Glomerular endothelial cell (primary cell): ENCODE measurements at places on chromosomes 4 and X. TPM values are rescaled to one million over a fixed set of nuclear protein-coding genes. Genes with fewer than 3 reads are reported as not detected.

- DNase-seq = no peak
These were observed 7.4 kb upstream of the MGST2 start for GRCh38 chr4:139658185-139658584.

- no peak for DNase-seq
These were observed 15.0 kb downstream of the RPS4X start for GRCh38 chrX:72262077-72262476.

DNA sequence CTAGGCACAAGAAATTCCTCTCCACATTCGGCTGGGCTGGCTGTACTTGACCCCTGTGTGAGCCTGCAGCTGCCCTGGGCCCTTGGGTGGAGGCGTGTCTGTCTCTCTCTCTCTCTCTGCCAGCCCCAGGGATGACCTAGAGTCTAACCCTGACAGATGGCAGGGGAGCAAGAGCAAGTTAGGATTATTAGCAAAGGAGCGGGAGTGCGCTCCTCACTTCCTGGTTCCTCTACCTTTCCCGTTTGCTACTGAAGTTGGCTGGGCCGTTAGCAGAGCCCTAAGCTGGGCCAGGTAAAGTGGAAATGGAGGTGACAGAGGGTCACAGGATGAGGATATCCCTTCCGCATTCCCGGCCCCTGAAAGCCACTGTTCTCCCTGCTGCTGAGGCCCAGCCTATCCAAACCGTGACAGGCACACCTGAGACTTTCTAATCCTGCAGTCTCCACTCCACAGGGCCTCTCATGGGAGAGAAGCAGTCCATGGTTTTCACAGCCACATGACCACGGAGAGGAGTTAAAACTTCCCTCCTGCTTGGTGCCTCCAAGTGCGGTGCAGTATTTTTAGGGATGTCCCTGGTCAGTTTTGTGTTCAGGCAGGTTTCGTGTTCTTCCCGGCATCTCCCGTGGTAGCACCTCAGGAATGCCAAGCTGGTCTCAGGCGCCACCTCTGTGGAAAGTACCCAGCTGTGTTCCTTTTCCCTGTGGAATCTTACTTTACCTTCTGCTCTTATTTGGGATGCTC is 79.3 kb downstream of the CLDN22 start:
- no peak for DNase-seq

GRCh38 chrX:118383120-118383519 is 37.2 kb downstream of the WDR44 start:
- no peak for DNase-seq

GRCh38 chr4:56786955-56787354 is 34.5 kb downstream of the SPINK2 start:
- DNase-seq = no peak

DNA sequence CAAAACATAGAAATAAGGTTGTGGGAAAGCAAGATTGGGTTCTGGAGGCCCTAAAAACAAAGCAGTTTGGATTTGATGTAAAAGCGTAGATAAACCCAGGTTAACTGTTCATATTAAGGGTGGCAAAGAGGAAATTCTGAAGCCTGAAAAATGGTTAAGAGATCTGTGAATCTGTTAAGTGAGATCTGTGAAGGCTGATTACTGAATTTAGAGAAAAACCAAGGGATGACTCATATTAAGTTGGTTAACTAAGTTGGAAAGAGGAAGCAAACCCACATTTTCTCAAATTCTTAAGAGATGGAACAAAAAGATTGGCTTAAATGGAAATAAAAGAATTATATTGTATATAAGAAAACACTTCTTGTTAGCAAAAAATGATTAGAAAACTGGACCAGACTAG is 22.8 kb downstream of the GPAT3 start:
- no peak for DNase-seq

GRCh38 chr4:123849495-123849894 is 452.9 kb downstream of the SPRY1 start:
- no peak for DNase-seq

DNA sequence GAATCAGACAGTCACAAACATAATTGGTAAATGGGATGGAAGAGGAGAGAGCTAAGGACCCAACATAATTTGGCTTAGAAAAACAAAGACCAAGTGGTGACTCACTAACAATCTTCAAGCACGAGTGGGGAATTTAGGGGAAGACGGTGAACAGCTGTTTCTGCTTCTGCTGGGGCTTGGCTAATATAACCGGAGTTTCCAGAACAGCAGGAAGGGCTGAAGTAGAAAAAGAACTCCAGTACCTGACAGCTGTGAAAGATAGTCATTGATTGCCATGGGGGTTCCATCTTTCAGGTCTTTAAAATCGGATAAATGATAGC is 290.9 kb upstream of the LDB2 start:
- no peak for DNase-seq

- DNase-seq = no peak
These were observed 17.4 kb downstream of the GABRA4 start for GRCh38 chr4:46975812-46976553.

DNA sequence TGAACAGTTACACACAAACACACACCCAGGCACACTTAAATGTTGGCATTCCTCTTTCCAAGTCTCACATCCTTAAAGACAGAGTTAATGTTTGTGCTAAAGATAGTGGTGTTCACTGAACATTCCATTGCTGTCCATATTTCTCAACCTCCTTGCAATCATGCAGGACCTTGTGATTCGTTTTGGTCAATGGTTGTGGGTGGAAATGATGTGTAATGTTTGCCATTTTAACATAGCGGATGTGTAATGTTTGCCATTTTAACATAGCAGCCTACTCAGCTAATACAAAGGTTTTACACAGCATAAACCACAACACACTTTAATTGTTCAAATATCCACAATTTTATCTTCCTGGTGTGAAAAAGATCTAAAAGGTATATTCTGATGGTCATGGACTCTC is 93.9 kb downstream of the CEP44 start:
- DNase-seq = no peak

DNA sequence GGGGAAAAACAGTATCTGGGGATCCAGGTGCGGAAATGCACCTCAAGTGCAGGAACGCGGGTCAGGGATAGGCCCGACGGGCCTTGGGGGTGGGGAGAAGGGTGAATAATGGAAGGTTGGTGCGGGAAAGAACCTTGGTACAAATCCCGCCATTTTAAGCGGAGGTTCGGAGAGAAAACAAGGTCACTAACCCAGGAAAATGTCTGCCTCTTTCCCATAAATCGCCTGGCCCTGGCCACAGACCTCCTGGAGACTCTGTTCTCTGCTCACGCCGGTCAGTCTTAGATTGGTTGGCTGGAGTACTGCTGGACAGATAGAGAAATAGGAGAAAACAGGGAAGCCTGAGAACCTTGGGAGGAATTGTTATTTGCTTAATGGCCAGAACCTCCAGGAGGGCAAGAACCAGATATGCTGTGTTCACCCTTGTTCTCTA is 897 bp upstream of the FBXL5 start:
- no peak for DNase-seq

DNA sequence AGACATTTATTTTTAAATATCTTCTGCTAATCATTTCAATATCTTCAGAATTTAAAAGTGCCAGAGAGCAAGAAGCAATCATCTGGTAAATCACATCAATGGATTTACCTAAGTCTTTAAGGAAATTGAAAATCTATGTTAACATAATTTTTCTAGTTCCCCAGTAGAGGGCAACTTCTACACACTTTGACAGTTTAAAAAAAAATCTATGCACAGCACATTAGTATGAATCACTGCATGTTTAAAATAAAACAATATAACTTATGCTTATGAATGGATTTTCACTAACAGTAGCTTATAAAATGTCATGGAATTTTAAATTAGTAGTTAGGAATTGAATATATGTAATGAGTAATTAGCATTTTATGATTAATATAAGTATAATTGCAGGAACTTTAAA is 126.5 kb downstream of the REELD1 start:
- no peak for DNase-seq

GRCh38 chrX:31323658-31324057 is 251.8 kb upstream of the FTHL17 start:
- no peak for DNase-seq

- DNase-seq = no peak
These were observed 30.2 kb upstream of the FAM9C start for GRCh38 chrX:13074297-13075262.

GRCh38 chrX:15909605-15910004 is 55.0 kb upstream of the AP1S2 start:
- DNase-seq = no peak

- no peak for DNase-seq
These were observed 293.2 kb upstream of the SLC7A11 start for GRCh38 chr4:138535316-138535715.

DNA sequence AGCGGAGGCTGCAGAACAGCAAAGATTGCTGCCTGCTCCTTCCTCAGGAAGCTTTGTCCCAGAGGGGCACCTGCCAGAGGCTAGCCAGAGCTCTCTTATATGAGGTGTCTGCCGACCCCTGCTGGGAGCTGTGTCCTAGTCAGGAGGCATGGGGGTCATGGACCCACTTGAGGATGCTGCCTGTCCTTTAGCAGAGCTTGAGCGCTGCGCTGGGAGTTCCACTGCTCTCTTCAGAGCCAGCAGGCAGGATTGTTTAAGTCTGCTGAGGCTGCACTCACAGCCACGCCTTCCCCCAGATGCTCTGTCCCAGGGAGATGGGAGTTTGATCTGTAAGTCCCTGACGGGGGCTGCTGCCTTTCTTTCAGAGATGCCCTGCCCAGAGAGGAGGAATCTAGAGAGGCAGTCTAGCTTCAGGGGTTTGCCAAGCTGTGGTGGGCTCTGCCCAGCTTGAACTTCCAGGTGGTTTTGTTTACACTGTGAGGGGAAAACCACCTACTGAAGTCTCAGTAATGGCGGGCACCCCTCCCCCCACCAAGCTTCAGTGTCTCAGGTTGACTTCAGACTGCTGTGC is 10.9 kb downstream of the DCK start:
- DNase-seq = no peak

GRCh38 chr4:133147921-133148689 is 989 bp upstream of the PCDH10 start:
- no peak for DNase-seq

DNA sequence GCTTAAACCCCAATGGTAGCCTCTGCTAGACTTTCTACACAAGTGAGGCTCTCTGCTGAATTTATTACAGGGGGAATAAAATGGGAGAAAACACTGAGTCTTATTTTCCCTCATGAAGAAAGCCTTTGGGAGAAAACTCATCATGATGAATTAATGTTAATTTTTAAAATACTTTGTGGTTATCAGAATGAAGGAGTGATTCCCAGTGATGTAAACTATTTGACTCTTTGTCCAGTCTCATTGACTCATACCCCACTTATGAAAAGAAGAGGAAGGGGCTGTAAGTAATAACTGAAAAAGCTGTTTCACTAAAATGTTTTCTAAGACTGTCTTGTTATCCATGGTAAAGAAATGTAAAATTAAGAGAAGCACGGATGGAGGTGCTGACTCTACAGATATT is 208.8 kb downstream of the GRIA3 start:
- DNase-seq = no peak

DNA sequence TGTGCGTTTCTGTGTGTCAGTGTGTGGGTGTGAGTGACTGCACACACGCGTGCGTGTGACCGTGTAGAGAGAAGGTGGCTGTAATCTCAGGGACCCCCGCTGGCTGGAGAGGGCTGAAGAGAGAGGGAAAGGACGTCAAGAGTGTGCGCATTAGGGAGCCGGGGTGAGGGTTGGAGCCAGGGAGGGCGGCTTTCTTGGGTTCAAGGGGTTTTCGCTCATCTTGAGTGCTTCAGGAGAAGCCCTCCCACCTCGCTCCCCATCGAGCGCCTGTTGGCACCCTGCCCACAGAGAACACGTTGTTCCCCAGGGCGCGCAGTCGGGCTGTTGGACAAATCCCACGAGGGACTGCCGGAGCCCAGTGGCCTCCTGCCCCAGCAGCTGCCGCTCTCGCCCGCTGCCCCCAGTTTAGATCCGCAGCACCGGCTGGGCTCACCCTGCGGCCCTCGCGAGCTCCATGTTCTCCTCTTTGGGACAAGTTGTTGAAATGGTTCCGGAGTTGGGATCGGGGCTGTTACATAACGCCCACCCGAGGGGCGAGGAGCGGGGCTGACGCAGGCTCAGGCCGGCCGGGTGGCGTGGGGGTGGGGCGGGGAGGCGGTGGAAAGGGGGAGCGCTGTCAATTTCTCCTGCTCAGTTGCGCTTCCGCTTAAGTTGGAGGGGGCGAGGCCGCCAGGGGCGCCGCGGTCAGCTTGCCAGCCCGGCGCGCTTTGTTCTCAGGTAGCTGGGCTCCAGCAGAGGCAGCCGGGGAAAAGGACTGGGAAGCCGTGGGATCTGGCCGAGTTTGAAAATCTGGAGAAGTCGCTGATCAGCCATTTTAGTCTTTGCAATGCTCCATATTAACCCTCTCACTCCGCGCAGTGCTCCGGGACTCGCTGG is 1.6 kb downstream of the GRIA2 start:
- DNase-seq = no peak

DNA sequence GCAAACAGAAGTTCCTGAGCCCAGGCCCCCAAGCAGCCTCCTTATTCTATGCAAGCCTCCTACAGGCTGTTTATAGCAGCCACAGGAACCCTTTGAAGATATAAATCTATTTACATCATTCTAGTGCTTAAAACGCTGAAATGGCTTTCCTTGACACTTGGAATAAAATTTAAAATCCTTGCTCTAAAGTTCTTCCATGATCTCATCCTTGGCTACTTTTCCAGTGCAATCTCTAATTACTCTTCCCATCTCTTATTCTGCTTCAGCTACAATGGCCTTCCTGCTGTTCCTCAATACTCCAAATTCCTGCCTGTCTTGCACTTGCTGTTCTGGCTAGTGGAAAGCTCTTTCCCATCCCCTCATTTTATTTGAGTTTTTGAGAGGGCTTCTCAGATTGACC is 634.2 kb upstream of the NR3C2 start:
- no peak for DNase-seq

DNA sequence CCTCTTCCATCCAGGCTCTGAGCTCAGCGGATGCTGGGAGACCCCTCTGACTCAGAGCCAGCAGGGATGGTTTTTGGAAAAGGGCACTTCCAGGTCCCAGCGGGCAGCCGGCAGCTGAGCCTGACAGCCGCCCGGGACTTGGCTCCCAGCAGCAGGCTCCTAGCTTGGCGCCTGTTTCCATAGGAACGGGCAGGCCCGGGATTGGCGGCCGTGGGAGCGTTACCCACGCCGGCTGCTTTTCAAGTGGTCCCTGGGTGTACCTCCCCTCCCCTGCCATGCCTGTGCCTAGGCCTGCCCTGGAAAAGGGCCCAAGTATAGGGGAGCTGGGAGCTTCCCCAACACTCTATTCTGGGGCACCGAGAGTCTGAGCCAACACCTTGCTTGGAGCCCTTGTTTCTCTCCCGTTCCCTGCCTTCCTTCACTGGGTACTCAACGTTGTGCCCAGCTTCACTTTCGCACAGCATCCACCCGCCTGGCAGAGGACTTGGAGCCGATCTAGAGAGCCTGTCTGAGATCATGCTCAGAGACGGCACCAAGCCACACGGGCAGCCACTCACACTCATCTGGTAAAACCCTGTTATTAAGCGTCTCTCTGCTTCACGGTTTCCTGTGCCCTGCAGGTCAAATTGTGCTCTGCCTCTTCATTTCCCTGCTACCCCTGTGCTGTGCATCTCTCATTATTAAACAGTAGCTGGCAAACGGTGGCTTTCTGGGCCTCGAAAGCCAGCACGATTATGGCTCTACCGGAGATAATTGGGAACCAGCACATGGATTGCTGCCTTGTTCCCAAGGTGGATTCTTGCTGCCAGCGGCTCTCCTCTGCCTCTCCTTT is 521.5 kb downstream of the BCOR start:
- no peak for DNase-seq

Gene EDA2R
- total RNA-seq = 7.0 and 7.6 TPM in 2 replicates

Gene RGS12
- 67.0 and 92.8 TPM in 2 replicates for total RNA-seq

Gene SCML2
- 0.58 and 1.5 TPM in 2 replicates for total RNA-seq

Gene GABRG1
- not detected in 2 replicates for total RNA-seq

Gene ETDB
- total RNA-seq = not detected in 2 replicates

Gene GPR119
- total RNA-seq = not detected in 2 replicates

Gene EPHA5
- 0.05 and 0.41 TPM in 2 replicates for total RNA-seq

Gene SERPINA7
- total RNA-seq = not detected in 2 replicates

Gene RHOH
- 0.82 TPM in 1 of 2 replicates, not detected in the other for total RNA-seq

Gene MGAT4D
- total RNA-seq = not detected in 2 replicates
